ENCODE measurements at places on chromosomes 5 and 9. TPM values are rescaled to one million over a fixed set of nuclear protein-coding genes. Genes with fewer than 3 reads are reported as not detected.

HMCN2 gene
- 38.6 TPM for total RNA-seq

PCDH1 gene
- 38.4 TPM for total RNA-seq

PLEKHG4B gene
- total RNA-seq, result not detected

GM2A gene
- 28.3 TPM for total RNA-seq

GFI1B gene
- not detected for total RNA-seq

PCA3 gene
- 0.65 TPM for total RNA-seq

ALDH7A1 gene
- 17.7 TPM for total RNA-seq

TSSK1B gene
- total RNA-seq, result not detected

FRMD3 gene
- 13.4 TPM for total RNA-seq

SLC36A2 gene
- total RNA-seq, result not detected

NEUROG1 gene
- total RNA-seq, result not detected

SUSD3 gene
- 1.2 TPM for total RNA-seq

SHOC1 gene
- total RNA-seq, result under 0.01 TPM

FOXI1 gene
- not detected for total RNA-seq

SCGB3A1 gene
- not detected for total RNA-seq

BARHL1 gene
- not detected for total RNA-seq

STPG3 gene
- not detected for total RNA-seq

PFN3 gene
- not detected for total RNA-seq

COL23A1 gene
- 0.83 TPM for total RNA-seq

SPATA31E1 gene
- total RNA-seq, result not detected

NR4A3 gene
- total RNA-seq, result 1.7 TPM

FAM163B gene
- not detected for total RNA-seq

MCC gene
- total RNA-seq, result 21.6 TPM

PCDHB15 gene
- 4.0 TPM for total RNA-seq

ZBTB5 gene
- 14.1 TPM for total RNA-seq

ZNF354C gene
- 7.9 TPM for total RNA-seq

EQTN gene
- not detected for total RNA-seq

GFRA3 gene
- 2.5 TPM for total RNA-seq

PPP2R2B gene
- total RNA-seq, result 1.2 TPM

KCNN2 gene
- 10.2 TPM for total RNA-seq

SPATA31D4 gene
- not detected for total RNA-seq

PLPPR1 gene
- total RNA-seq, result 0.29 TPM

CDC20B gene
- not detected for total RNA-seq

UBE2D2 gene
- 104 TPM for total RNA-seq

MXD3 gene
- total RNA-seq, result 2.5 TPM

TOPORS gene
- 16.5 TPM for total RNA-seq

GLRA1 gene
- not detected for total RNA-seq

HAPLN1 gene
- total RNA-seq, result 0.39 TPM

SLC1A3 gene
- total RNA-seq, result 17.6 TPM

FBLL1 gene
- 0.33 TPM for total RNA-seq

MUSK gene
- total RNA-seq, result 7.9 TPM

GCNT4 gene
- total RNA-seq, result 4.6 TPM

PCDHGB3 gene
- total RNA-seq, result 7.5 TPM

SPATA31A3 gene
- not detected for total RNA-seq

ALDH1A1 gene
- total RNA-seq, result 97.5 TPM

DUSP1 gene
- total RNA-seq, result 698 TPM

IL33 gene
- total RNA-seq, result 127 TPM

OR1Q1 gene
- total RNA-seq, result not detected

ST8SIA4 gene
- total RNA-seq, result 1.5 TPM

PDE6A gene
- total RNA-seq, result not detected

NUTM2F gene
- not detected for total RNA-seq

KIAA1958 gene
- 4.0 TPM for total RNA-seq

NKD2 gene
- total RNA-seq, result 6.6 TPM

Measured in esophagus muscularis mucosa (tissue), 4 donors.